ENCODE measurements at places on chromosomes 7 and 10. TPM values are rescaled to one million over a fixed set of nuclear protein-coding genes. Genes with fewer than 3 reads are reported as not detected.

DNA sequence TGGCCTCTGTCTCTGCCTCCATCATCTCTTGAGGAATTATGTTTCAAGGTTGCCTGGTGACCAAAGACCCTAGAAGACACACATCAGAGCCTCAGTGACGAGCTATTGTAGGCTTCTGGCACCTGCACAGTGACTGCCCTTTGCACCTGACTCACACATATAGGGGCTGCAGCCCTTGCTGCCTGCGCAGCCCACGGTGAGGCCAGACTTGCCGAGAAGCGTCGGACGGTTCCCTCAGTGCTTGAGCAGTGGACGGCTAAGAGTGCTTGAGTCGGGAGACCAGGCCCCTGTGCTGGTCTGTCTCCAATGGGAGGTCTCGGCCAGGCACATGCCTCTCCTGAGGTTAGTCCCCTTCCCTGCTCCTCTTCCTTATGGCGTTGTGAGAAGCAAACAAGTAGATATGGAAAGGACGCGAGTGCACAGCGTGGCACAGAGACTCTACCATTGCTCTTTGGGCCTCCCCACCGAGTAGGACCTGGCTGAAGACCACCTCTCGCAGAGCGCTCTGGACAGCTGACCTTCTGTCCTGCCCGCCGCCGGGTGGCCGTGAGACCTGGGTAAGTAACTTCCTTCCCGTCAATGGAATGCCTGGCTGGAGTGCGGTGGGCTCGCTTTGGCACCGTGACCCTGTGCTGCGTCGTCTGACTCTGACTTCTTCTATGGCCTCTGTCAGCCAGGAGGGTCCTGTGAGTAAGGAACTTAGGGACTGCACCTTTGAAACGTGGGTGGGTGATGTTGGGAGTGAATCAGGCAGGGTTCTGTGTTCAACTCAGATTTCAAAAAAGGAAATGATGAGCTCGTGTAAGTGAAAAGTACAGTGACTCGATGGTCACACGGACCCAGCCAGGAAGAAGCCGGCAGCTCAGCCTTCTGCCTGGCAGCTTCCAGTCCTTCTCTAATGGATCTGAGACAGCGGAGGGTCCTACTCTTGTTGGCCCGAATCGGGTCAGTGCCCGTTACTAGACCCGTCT is 33.7 kb downstream of the ZNF775 start:
- DNase-seq: no peak

- DNase-seq: no peak
These were observed 26.9 kb downstream of the BMPER start for GRCh38 chr7:33932221-33932620.

- DNase-seq: no peak
These were observed 110.0 kb upstream of the SFMBT2 start for GRCh38 chr10:7520507-7521485.

- DNase-seq: no peak
These were observed 11.6 kb downstream of the GNG11 start for GRCh38 chr7:93933156-93933555.

- DNase-seq: no peak
These were observed 80.8 kb upstream of the NPVF start for GRCh38 chr7:25308906-25309705.

DNA sequence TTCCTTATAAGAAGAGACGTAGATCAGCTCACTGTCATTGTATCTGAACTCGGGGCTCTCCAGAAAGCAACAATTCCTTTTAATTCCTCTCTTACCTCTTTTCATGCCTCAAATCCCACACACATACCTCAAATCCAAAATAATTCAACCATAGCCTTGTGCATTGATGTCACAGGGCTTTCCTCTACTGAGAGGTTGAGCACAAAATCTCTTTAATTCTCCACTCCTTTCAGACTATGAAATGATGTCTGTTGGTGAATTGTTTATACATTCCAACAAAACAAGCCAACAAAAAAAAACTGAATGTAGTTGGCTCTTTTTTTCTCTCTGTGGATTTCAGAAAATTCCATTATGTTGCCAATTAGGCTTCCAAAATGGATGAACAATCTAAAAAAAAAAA is 53.2 kb downstream of the BPGM start:
- no peak for DNase-seq

FFAR4 gene
- total RNA-seq: not detected
